Kidney epithelial cell (primary cell): ENCODE measurements at places on chromosomes 5 and 9. TPM values are rescaled to one million over a fixed set of nuclear protein-coding genes. Genes with fewer than 3 reads are reported as not detected.

Gene IL9
- not detected in 2 replicates for total RNA-seq

Gene SMIM32
- 0.08 TPM in 1 of 2 replicates, not detected in the other for total RNA-seq

Gene HTR4
- not detected in 2 replicates for total RNA-seq

Gene PCDHGA11
- 6.7 and 7.4 TPM in 2 replicates for total RNA-seq

Gene RGS7BP
- not detected in 2 replicates for total RNA-seq

Gene NFIB
- total RNA-seq, result 3.1 and 3.3 TPM in 2 replicates

Gene ACTBL2
- total RNA-seq, result 1.3 and 1.5 TPM in 2 replicates

Gene SUSD1
- total RNA-seq, result 33.8 and 47.6 TPM in 2 replicates

Gene GABRB2
- 0.07 TPM in 1 of 2 replicates, not detected in the other for total RNA-seq

Gene FOXD4L6
- total RNA-seq, result not detected in 2 replicates

Gene CNTLN
- 3.8 and 4.1 TPM in 2 replicates for total RNA-seq

Gene FOXD4
- total RNA-seq, result 0.13 and 0.34 TPM in 2 replicates

Gene SPAG8
- not detected in 2 replicates for total RNA-seq

Gene IGIP
- 3.1 and 4.1 TPM in 2 replicates for total RNA-seq

Gene PCAT7
- not detected in 2 replicates for total RNA-seq

Gene CDC42SE2
- 36.6 and 41.2 TPM in 2 replicates for total RNA-seq

Gene ANKRD55
- total RNA-seq, result not detected in 2 replicates

Gene SNX24
- total RNA-seq, result 53.1 and 57.0 TPM in 2 replicates

Gene AGXT2
- total RNA-seq, result not detected in 2 replicates

Gene TRAF1
- 7.5 and 13.2 TPM in 2 replicates for total RNA-seq

Gene SLC25A2
- not detected in 2 replicates for total RNA-seq

Gene ANKRD18B
- total RNA-seq, result 2.1 and 3.8 TPM in 2 replicates

Gene WNT8A
- not detected in 2 replicates for total RNA-seq

Gene ZNF883
- 2.7 and 3.0 TPM in 2 replicates for total RNA-seq

Gene SLCO4C1
- total RNA-seq, result 1.1 and 1.5 TPM in 2 replicates

Gene PCDHGA9
- total RNA-seq, result 3.6 and 5.2 TPM in 2 replicates

Gene FAM221B
- total RNA-seq, result not detected in 2 replicates

Gene WDR5
- total RNA-seq, result 28.3 and 28.8 TPM in 2 replicates

Gene DAP
- 77.7 and 89.0 TPM in 2 replicates for total RNA-seq

Gene ADAMTSL1
- total RNA-seq, result 0.08 and 0.62 TPM in 2 replicates

Gene C5orf52
- not detected in 2 replicates for total RNA-seq

Gene PRXL2C
- 9.9 and 14.1 TPM in 2 replicates for total RNA-seq

Gene TPRN
- total RNA-seq, result 15.2 and 20.1 TPM in 2 replicates

Gene RABGAP1
- 19.1 and 27.4 TPM in 2 replicates for total RNA-seq

Gene RPS14
- 3,131 and 3,855 TPM in 2 replicates for total RNA-seq

Gene PFN3
- not detected in 2 replicates for total RNA-seq

Gene SMIM33
- not detected in 2 replicates for total RNA-seq

Gene CATSPER3
- total RNA-seq, result 0.13 TPM in 1 of 2 replicates, not detected in the other

Gene SUSD3
- 0.89 and 1.3 TPM in 2 replicates for total RNA-seq

Gene PCDHA11
- total RNA-seq, result 0.48 and 1.2 TPM in 2 replicates

Gene TYRP1
- not detected in 2 replicates for total RNA-seq

Gene ZFP2
- total RNA-seq, result 1.3 and 2.9 TPM in 2 replicates

Gene TBC1D13
- 17.7 and 19.0 TPM in 2 replicates for total RNA-seq

Gene SAXO1
- under 0.01 TPM in 1 of 2 replicates, not detected in the other for total RNA-seq

Gene LECT2
- not detected in 2 replicates for total RNA-seq

Gene TMEM232
- total RNA-seq, result 3.7 and 10.9 TPM in 2 replicates
